ENCODE measurements at places on chromosomes 2 and 18.
A peak's percentile ranks its signal among the peaks of the same experiment; 100 is the strongest.

DNA sequence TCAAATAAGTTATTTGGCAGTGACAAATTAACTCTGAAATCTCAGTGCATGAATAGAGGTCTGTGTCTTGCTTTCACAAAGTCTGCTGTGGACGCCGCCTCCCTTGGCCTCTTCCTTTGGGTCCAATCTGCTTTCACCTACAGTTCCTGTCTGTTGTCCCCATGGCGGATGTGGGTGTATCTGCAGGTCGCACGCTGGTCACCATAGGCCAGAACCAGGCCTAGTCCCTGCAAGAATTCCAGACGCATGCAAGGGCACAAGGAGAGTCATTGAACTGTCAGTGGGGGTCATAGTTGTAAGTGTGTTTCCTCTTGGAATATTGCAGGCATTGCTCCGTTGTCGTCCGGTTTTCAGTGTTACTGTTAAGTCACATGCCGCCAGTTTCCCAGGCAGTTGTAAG is 7.4 kb downstream of the SOCS6 start:
- no peak for DNase-seq

- no peak for DNase-seq
These were observed 208.0 kb downstream of the TWIST2 start for GRCh38 chr2:239055756-239056493.

DNA sequence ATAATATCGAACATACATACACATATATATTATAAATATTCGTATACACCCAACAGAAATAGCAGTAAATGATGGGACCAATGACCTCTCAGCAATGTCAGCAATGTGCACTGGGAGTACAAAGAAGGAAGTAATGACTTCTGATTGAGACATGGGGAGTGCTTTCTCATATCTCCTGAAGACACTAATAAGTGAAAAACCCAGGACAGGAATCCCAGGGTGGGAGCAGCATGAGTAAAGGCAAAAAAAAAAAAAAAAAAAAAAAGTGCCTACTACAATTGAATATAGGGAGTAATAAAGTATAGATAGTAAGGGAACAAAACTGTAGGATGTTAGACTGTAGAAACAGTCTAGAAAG is 491.3 kb downstream of the IRS1 start:
- no peak for DNase-seq

DNA sequence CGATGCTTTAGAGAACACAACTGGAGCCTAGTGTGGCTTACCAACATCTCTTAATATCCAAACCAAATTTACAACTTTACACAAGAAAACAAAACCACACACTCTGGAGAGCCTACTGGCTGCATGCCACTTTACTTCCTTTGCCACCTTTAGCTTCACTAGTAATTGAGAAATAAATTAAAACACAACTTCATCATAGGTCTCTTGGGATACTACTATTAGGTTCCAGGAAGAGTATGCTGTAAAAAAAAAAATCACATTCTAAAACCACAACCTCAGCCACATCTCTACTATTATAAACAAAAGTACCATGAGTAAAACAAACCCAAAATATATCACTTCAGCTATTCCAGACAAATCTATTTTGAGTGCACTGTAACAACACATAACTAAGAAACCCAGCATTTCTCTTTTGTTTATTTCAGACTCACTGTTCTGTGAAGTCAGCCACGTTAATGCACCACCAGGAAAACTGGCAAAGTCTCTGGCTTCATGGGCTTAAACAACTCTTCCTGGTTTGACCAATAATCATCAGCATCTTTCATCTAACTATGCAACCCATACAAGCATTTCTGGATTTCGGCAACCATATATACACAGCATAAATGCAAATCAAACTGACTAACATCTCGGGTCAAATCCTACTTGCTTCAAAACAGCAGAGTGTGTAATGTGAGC is 59.1 kb downstream of the REV1 start:
- no peak for DNase-seq

DNA sequence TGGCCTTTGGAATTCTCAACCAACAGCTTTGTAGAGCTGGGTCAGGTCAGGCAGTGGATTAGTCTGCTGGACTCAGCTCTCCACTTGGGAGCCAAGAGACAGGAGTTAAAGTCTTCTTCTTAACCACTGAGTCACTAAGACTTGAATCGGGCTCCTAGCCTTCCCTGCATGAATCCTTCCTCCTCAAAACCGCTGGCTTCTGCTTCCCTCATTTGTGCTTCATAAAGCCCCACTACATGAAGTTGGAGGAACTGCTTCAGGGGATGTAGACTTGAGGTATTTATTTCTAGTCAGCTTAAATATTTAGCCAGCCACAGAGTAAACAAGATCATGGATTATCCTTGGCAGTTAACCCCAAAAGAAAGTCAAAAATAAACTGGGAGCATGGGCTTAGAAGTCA is 536.3 kb upstream of the TNP1 start:
- DNase-seq = no peak

DNA sequence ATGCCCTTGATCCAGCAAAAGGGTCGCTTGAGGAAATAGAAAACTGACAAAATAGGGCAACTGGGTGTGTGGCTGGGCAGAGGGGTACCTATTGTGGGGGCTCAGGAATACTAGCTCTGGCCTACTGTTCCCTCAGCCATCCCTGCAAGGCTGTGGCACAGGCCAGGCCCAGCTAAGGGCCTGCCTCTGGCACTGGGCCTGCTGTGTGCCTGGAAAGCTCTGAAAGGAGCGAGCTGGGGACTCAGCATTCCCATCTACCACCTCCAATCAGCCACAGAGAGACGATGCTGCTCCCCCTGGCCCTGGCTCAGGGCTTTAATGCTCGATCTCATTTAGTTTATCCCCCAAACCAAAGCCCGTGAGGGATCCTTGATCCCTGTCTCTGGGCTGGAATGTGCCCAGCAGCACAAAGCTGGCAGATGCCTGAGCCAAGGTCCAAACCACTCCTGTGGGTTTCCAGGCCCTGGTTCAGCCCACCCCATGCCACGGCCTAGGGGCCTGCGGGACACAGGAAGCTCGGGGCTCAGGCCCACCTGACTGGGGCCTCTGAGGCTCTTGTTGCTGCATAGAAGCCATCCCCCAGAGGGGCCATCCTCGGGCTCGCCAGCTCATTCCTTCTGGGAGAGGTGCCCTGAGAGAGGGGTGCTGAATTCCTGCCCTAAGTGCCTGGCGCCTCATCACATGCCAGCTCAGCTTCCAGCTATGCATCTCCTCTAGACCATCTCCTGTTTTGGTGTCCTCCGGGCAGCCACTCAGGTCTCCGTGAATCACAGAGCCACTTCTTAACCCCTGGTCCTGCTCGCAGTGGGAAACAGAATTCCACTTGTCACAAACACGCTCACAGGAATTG is 43.0 kb upstream of the KCNF1 start:
- DNase-seq = no peak

DNA sequence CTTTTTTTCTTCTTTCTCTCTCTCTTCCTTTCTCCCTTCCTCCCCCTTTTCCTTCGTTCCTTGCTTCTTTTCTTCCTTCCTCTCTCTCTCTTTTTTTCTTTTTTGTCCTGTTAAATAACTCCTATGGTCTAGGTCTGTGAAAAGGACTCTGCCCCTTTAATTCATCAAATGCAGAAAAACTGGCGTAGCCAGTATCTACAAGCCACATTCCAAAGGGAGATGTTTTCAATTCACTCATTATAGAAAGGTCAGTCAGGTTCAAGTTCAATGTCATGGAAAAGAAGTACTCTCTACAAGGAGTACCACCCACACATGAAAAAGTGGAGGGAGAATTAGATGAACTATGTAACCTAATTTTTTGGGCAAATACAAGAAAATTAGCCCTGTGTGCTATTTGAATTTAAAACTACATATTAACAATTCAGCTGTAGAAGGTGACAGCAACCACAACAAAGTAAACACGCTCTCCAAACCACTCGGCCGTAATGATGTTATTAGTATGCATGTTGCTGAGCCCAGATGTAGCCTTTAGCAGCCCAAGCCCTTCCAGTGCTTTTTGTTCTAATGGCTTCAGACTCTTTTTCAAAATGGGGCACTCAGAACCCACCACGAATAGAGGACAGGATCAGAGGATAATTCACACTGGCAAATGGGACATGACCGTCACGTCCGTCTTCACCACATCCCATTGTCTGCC is 735.4 kb upstream of the FANCL start:
- peak; percentile 82 for DNase-seq

- DNase-seq = no peak
These were observed 16.5 kb downstream of the SDC1 start for GRCh38 chr2:20208476-20208859.
